LoVo (cell line): ENCODE measurements at places on chromosomes 1 and 21.
A peak's percentile ranks its signal among the peaks of the same experiment; 100 is the strongest.

- DNase-seq: no peak
These were observed 113.4 kb downstream of the ERG start for GRCh38 chr21:38384675-38385426.

DNA sequence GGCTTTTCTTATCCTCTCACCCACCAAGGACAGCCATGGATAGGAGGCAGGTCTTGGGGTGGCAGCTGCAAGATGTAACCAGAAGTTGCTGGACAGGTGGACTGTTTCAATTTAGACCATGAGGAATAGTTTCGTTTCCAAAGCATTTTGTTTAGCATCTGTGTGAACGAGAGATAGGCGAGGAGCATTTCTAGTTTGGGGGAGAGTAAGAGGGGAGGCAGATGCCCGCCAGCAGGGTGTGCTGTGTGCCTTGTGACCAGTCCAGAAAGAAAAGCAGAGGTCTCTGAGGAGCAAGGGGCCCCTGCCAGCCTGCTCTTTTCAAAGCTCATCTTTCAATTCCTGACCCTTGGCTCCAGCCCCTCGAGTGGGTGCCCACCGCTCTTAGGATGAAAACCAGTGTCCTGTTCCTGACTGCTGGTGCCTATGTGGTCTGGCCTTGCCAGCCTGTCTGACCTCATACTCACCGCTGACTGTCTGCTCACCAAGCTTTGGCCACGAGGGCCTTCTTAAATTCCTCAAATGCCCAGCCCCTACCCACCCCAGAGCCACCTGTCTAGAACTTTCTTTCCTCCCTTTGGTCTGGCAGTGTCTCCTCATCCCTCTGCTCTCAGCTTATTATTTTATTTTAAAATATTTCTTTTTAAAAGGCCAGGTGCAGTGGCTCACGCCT is 8.5 kb downstream of the SERINC2 start:
- DNase-seq: peak; percentile 43

GRCh38 chr1:21633992-21634805 is 35.0 kb downstream of the RAP1GAP start:
- no peak for DNase-seq

DNA sequence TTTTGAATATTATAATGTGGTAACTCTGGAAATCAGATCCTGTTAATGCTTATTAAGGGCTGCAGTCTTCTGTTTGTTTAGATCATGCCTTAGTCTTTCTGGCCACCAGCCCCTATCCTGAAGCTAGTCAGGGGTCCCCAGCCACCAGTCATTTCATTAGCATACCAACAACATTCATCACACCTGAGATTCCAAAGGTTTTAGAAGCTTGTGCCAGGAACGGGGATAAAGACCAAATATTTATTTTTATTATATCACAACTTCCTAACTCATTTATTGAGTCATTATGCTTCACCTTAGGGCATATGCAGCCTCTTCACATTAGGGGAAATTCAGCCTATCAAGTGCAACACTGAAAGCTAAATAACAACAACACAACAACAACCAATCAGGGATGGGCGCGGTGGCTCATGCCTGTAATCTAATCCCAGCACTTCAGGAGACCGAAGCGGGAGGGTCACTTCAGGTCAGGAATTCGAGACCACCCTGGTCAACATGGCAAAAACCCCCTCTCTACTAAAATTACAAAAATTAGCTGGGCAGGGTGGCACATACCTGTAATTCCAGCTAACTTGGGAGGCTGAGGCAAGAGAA is 2.9 kb upstream of the PSEN2 start:
- no peak for DNase-seq

- DNase-seq: no peak
These were observed 8.0 kb upstream of the ZNF362 start for GRCh38 chr1:33248244-33248643.

GRCh38 chr1:36988741-36989193 is 45.5 kb downstream of the GRIK3 start:
- DNase-seq: no peak

DNA sequence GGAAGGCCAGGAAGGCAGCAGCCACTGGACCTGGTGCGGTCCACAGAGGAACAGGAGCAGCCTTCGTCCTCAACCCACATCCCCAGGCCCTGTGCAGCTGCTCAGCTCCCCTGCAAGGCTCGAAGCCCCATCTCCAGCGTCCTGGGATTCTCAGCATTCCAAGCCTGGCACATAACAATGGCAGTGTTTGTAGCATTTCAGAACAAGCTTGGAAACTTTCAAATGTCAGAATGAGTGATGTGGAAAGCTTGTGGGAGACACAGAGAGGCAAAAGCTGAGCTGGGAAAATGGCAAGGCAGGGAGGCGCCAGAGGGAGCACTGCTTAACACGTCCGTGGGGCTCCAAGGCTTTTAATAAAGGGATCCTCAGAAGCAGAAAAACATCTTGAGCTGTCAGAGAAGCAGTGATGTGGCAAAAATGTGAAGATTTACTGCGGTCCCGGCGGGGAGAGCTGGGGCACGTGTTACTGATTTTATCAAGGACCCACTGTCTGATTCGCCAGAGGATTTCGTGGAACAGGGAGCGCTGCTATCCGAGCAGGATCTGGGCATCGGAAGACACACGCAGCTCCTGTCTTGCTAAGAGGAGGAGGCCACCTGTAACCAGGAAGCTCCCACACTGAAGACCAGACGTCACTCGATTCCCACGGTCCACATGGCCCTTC is 38.1 kb downstream of the TOMM20 start:
- no peak for DNase-seq

- DNase-seq: no peak
These were observed 29.6 kb downstream of the DEGS1 start for GRCh38 chr1:224212618-224213061.

- DNase-seq: no peak
These were observed 1.4 kb upstream of the TBX19 start for GRCh38 chr1:168279253-168279652.

GRCh38 chr21:32389337-32390015 is 3.3 kb downstream of the URB1 start:
- DNase-seq: no peak

DNA sequence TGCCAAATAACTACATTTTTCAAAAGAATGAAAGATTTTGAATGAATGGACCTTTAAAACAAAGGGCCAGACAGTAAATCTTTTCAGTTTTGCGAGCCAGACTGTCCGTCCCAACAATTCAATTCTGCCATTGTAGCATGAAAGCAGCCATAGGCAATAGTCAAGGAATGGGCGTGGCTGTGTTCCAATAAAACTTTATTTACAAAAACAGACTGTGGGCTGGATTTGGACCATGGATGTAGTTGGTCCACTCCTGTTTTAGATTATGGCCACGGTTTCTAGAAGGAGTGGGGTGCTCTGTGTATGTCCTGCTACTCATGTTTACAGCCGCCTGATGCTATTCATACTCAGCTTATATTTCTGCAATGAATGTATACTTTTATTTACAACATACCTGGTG is 474.7 kb downstream of the CAMTA1 start:
- no peak for DNase-seq

DNA sequence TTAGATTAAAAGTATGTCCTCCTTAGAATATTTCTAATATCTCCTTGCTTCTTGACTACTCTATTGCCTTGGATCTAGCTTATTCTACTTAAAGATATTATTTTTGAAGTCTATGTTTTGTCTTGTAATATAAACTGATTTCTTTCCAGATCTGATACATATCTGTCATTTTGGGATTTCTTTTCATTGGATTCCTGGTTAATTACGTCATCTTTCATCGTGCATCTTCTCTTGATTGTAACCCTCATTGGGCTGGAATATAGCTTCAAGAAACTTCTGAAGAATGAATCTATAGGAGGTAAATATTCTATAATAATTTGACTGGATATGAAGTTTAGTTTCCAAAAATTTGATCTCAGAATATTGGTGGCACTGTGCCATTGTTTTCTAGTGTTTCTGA is 12.1 kb downstream of the NTMT2 start:
- no peak for DNase-seq

GRCh38 chr1:2975466-2976179 is 45.6 kb upstream of the ACTRT2 start:
- DNase-seq: no peak

DNA sequence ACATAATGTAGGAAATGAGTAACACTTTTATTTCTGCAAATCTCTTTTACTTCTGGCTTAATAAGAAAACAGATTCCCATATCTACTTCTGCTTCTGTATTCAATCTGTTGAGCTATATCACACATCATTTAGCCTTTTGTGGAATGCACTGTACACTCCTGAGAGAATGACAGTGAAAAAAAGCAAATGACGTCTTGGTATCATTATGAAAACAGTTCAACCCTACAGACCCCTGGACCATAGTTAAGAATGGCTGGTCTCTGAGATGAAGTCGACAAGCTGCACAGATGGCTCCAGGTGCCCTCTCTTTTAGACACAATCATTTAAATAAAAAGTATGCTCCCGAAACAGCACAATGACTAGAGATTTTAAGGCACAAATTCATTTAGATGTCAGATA is 247.0 kb downstream of the RERE start:
- no peak for DNase-seq

- no peak for DNase-seq
These were observed 497 bp downstream of the ID3 start for GRCh38 chr1:23558872-23559135.

DNA sequence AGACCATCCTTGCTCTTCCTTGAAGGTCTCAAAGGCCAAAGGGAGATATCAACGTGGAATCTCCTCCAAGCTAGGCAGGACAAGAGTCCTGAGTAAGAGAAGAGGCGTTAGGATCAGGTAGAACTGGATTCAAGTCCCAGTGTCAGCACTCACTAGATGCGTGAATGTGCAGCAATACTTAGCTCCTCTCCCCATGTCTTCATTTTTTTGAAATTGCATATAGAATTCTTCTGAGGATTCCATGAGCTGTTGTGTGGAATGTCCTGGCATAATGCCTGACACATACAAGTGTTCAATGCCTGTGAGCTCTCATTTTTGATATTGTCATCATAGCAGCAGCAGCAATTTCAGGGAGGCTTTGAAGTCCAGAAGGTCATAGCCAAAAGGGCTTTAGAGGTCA is 333.2 kb downstream of the KCNH1 start:
- DNase-seq: no peak

- DNase-seq: no peak
These were observed 24.5 kb upstream of the CCN1 start for GRCh38 chr1:85555867-85556573.

DNA sequence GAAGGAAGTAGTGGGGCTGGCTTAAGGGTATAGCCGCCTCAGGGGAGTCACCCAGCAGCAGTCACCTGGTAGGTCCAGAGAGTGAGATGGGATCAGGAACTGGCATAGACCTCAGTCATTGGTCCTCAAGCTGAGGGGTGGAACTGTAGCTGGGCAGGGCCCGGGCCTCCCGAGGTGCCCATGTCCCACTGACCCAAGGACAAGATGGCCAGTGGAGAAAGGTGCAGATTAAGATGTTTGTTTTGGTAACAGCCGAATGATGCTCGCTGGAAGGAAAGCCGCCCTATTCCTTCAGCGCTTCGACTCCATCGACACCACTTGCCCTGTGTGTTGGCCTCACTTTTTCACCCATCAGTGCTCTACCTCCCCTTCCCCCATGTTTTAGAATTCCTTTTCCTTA is 16.4 kb downstream of the COL9A2 start:
- no peak for DNase-seq

DNA sequence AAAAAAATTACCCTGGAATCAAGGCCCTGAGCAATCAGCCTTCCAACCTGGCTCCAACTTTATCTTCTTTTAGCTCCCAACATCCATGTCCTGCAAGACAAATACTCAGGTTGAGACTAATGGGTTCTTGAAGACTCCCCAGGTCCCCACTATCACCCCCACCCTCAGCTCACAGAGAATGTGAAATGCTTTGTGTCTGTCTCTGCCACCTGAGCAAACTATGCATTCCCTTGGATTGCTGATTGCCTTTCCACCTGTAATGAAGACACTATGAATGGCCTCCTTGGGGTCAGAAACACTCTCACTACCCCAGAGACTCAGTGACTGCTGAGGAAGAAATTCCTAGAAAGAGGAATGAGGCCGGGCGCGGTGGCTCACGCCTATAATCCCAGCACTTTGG is 121.2 kb upstream of the GALNT2 start:
- DNase-seq: no peak

DNA sequence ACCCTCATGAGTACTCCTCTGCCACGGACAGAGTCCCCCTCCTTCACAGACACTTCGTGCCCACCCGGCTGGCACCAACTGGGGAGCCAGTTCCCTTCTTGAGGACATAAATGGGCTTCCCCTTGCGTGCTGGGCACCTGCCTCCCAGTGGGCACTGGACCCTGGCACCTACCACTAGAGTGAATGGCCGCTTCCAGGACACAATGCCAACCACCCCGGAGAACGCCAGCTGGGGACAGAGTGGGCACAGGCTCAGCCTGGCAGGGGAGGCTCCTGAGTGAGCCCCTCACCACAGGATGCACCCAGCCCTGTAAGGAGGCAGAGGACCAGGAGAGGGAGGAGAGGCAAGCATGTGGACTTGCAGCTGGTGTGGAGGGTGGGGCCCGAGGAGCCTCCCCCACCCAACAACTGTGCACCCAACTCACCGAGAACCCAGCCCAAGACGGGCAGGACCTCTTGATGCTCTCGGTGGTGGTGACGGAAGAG is 1.0 kb downstream of the ENTREP3 start:
- no peak for DNase-seq

- DNase-seq: no peak
These were observed 78.3 kb downstream of the NCAM2 start for GRCh38 chr21:21076491-21076890.

GRCh38 chr1:15308621-15309027 is 61.6 kb downstream of the FHAD1 start:
- DNase-seq: peak; percentile 17

- DNase-seq: peak; percentile 87
These were observed 25.3 kb upstream of the ADGRB2 start for GRCh38 chr1:31789259-31790065.
